MV-4-11 (cell line): ENCODE measurements at places on chromosomes 1 and 21.

DNA sequence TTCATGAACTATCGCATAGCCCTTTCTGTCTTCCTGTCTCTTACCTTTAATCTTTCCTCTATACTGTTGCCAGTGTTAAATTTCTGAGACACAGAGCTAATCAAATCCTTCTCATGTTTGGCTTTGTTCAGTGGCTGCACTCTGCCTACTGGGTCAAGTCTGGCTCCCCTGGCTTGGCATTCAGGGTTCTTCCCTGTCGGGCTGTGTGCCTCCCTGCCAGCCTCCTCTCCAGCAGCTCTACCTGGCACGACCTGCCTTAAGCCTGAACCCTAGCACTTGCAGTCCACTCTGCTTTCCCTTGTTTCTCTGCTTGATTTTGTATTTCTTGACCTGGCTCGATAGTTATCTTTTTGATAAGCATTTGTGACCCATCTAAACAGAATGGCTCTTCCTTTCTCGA is 26.2 kb upstream of the GPR88 start:
- no peak for DNase-seq

DNA sequence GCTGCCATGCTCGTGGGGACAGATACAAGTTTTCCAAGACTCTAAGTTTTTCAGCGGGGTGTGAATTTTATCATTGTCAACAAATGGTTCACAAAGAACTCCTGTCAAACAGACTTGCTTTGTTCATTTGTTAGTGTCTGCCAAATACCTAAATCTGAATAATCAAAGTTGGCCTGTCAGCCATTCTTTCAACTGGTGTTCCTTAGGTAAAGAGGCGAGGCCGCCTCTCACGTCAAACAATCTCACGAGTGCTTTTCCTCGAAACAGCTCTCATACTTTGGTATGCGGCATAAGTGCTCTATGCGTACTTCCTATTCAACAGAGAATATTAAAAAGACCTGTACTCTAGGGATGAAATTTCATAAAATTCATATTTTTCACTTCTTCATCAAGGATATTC is 51.4 kb upstream of the KANK4 start:
- no peak for DNase-seq

DNA sequence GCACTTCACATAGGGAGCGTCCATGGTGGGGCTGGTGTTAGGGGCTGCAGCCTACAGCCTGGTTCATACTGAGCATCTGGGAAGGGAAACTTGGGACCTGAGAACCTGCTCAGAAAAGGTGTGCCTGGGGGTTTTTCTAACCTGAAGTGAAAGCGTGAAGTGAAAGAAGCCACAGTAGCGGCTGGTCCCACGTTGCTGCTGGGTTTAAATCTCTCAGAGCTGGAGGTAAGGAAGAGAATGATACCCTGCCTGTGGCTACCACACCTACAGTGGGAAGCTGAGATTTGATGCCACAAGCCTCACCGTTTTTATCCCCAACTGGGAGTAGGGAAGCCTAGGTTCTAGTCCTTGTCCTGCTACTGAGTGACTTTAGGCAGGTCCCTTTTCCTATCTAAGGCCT is 21.0 kb upstream of the FUCA1 start:
- DNase-seq: no peak

DNA sequence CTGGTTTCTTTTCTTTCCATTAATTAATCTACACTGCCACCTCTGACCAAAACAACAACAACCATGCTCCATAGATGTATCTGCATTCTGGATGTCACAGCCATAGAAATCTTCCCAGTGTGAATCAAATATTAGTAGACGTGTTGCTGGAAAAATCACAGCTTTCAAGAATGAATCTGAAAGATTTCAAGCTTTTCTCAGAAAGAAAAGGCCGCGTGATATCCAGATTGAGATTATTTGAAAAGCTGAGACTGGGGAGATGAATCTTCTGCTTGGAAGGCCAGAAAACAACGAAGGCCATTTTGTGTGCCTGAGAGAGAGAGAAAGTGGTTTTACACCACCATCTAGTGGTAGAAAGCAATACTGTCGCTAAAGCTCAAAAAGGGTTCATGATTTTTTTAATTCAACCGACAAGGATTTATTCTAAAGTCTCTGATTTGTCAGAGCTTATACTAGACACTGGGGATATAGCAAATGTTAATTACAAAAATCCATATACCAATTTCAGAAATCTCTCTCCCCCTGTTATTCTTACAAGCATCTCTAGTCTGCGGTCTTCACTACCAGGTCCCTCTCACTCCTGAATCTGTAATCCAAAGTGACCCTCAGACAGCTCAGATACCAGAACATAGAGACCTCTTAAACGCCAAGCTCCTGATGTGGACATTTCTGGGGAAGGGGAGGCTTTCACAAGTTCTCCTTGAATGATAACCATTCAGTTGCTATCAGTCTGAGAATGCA is 87.5 kb upstream of the SGIP1 start:
- peak; percentile 63 for DNase-seq

- no peak for DNase-seq
These were observed 295.2 kb downstream of the HLX start for GRCh38 chr1:221174330-221174993.

DNA sequence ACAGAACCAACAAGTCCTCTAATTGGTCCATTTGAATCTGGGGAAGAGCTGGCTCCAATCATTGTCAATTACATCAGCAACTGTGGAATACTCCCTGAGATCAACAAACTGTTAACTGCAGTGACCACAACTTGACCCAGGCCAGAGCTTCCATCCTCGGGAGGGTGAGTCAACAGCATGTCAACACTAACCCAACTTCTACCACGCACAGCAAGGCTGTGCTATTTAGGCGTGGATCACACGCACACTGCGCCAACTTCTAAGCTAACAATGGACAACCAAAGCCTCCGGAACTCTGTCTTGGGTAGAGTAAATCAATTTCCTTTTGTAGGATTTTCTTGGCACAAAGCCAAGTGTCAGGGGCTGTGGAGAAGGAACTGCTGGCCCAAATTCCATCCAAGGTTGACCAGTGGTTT is 30.4 kb downstream of the APP start:
- peak; percentile 74 for DNase-seq

- no peak for DNase-seq
These were observed 89.7 kb upstream of the VAMP3 start for GRCh38 chr1:7681401-7681800.

DNA sequence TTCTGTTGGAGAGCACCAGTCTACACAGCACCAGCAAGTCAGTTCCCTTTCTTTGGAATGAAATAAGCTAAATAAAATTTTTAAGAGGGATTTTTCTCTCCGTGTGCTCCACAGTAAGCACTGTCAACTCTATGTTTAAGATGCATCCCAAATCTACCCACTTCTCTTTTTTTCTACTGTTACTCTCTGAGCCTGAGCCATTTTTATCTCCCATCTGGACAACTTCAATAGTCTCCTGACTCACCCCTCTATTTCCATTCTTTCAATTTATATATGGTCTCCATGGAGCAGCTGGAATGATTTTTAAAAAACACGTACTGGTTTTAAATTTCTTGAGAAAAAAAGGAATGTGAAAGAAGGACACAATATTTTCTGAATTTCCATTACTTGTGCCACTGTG is 24.7 kb upstream of the CCT8 start:
- DNase-seq: peak; percentile 80

DNA sequence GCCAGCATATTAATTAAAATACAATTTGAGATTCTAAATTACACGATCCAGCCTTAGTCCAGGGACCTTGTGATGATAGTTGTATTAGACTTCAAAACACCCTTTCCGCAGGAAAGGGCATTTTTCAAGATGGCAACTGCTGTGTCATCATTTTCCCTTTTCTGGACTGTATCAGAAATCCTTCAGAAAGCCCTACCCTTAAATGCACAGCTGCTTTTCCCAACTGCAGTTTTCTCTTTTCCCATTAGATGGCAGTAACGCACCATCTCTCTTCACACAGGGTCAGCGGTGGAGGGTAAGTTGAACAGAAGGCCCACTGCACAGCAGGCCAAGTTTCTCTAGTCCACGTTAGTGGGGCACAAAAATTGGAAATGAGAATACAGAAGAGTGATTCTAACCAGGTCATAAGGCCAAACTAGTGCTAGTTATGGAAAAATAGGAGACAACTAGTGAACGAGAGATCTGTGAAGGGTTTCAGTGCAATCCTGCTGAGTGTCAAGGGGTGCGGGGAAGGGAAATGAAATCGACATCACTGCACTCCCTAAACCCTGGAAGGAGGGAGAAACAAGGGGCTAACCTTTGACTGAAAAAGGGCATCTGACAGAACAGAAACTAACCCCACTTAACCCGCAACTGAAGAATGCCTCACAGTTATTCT is 22.1 kb upstream of the TDRD10 start:
- DNase-seq: peak; percentile 72

DNA sequence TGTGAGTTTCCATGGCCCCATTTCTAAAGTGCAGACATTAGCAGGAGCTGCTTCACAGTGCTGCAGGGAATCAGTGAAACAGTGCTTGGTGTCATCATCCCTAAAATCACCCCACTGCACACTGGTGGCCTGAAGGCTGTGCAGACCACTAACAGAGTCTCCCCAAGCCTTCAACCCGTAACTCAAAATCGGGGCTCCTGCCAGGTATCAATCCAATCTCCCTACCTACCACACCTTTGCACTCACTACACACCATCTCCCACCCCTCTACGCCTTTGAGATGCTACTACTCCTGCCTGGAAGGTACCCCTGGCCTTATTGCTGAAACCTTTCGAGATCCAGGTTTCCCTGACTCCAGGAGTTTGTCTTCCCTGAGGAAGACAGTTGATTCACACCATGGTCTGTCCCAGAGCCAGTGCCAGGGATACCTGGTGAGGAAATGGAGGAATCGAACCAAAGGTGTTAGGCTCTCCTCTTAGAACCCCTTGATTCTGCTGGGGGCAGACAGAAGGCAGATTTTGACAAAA is 25.5 kb downstream of the SLC2A1 start:
- DNase-seq: no peak
